Ecto neural progenitor cell (in vitro differentiated cells): ENCODE measurements at places on chromosomes 6 and 20.

- no peak for DNase-seq
Observed at GRCh38 chr6:90508753-90509152, 78.1 kb downstream of the MAP3K7 start.

- DNase-seq, result no peak
Observed at GRCh38 chr6:154125421-154125820, 86.4 kb downstream of the OPRM1 start.

DNA sequence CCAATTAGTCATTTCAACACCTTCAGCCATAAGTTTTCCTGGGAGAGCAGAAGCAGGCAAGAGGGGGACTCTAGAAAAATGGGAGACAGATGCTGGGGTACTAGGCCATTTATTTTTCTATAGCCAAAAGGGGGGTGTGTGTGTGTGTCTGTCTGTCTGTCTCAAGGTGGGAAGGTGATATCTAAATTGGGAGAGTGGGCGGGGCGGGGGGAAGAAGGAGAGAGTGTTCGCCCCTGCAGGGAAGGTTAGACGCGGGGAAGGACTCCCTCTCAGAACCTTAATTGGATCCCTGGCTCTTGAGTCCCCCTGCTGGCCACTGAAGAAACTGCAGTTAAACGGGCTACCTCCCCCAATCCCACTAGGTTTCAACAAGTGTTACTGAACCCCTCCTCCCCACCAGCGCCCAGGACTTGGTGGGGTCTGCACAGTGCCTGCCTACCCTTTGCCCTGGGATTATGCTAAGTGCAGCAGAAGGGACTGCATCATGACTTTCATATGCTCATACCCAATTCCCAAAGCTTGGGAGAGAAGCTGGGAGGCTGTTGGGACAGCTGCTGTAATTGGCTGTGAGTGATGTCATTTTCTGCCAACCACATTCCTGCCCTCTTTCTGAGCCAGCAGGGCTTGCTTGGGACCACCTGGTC, 45.8 kb downstream of the FOXP4 start:
- peak; percentile 88 for DNase-seq

GRCh38 chr20:20079102-20079784, 26.9 kb downstream of the CFAP61 start:
- no peak for DNase-seq

DNA sequence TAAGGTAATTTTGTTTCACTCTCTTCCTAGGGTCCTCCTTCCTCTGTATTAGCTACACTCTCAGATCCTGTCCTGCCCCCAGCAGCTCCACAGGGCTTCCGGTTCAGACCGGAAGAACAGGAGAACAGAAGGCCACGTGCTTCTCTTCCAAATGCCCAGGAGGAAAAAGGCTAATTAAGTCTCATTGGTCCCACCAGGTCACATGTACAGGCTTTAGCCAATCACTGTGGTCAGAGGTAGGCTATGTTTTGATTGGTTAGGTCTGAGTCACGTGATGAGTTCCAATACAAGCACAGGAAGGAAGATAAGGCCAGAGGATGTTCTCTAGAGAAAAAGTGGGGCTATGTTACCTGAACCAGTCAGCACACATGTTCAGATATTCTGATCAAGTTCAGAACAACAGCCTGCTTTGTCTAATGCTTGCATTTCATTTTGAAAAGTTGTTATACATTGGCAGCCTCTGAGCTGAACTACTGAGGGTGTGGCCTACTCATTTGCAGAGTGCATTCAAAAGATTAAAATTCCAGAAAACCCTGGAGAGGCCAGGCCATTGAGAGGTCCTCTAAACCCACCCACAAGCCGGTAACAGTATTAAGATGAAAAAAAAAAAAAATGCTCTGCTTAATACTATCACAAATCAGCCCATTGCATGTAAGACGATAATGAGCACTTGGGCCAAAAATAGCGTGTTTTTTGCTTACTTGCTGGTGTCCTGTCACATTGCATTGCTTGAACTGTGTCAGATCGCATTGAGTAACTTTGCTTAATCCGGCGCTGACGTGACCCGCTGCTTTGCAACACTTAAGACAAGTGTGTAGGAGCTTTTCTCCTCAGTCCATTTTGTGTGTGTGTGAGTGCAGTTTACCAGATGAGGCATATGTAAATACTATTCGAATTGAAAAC, 170.3 kb downstream of the TSHZ2 start:
- no peak for DNase-seq

- no peak for DNase-seq
Observed at GRCh38 chr6:40492187-40492586, 95.0 kb downstream of the LRFN2 start.

DNA sequence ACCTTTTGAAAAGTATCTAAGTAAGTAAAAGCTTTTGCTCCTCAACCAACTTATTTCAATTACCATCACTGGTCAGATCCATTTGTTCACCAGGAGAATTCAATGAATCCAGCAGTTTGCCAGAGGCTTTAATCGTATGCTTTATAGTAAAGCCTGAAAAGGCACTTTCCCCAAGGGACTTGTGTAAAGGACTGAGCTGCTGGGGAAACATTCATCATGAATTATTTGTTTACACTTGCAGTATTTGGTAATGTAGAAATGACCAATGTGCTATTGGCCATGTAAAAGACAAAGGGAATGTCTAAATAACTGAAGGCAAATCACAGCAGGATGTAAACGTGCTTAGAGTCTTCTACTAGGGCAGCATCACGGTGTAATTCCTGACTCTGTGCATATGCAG, 471.4 kb downstream of the ADGRB3 start:
- DNase-seq, result no peak

DNA sequence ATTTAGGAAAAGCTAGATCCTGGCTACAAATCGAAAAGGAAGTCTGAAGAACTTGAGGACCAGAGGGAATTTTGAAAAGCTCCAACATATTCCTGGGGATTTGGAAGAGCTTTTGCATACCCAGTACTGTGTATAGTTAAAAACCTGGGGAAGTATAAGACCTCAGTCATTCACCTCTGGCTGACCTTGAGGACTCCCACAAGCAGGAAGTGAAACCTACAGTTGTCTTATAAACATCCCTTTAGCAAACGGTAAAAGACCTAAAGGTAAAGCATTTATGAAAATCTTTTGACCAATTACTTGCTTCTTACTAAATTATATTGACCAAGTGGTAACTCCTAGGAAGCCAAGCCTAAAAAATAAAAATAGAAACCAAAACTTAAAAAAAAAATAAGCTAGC, 175.0 kb downstream of the HAO1 start:
- DNase-seq, result no peak

DNA sequence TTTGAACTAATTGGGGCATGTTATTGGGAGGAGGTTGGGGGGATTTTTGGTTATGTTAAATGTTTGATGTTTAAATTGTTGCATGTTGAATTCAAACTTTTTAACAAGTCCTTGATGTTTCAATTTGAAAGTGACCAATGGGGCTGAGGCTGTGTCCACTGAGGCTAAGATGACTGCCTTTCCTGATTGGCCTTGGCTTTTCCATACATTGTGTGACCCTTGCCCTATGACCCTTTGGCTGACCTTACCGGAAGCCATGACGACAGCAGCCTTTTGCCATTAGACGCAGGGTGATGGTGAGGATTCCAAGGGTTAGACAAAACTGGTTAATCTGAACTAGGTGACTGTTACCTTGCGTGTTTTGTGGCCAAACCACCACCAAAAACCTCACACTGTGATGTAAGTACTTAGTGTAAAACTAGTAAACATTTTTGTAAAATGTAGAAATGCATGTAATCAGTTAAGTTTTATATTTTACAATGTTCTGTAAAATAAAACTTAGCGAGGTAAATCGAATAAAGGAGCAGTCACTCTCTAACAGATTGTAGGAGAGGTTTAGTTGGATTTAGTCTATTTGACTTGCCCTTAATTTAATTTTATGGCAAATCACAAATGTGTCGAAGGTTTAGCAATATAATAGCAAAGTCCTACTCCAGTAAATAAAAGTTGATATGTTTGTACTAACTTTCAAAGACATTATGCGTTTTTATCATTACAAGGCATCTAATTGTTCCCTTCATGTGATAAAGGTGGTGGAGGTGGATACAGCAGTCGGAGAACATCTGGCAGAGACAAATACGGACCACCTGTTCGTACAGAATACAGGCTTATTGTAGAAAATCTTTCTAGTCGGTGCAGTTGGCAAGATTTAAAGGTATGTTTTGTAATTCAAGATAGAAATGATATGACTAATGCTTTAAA, 1.6 kb downstream of the SRSF6 start:
- peak; percentile 58 for DNase-seq

DNA sequence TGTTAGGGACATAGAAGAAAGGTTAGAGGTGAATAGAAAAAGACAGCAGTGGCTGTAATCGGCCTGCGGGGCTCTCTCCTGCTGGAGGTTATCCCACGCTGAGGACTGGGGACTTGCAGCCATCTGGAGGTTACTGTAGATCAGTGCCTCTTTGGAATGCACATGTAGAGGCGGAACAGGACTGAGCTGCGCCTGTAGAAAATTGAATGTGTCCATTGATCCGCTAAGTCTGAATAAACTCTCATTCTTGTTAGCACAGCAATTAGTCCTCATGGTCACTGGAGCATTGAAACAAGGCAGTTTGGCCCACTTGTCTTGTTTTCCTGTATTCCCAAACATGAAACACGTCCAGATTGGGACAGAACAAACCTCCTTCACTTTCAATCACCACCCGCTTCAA, 46.3 kb upstream of the F13A1 start:
- DNase-seq, result no peak

DNA sequence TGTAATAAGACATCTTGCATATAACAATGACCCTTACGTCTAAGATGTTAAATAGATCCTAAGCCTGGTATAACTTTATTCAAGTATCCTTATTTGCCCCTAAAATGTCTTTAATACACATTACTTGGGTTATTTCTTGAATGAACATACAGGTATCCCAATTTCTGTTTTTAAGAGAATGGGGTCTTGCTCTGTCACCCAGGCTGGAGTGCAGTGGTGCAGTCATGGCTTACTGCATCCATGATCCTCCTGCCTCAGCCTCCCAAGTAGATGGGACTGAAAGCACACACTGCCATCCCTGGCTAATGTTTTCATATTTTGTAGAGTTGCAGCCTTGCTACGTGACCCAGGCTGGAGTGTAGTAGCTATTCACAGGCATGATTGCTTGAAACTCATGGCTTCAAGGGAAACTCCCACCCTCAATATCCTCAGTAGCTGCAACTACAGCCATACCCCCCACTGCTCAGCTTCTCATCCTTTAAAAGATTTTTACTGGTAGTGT, 10.4 kb upstream of the ZNFX1 start:
- DNase-seq, result no peak

DNA sequence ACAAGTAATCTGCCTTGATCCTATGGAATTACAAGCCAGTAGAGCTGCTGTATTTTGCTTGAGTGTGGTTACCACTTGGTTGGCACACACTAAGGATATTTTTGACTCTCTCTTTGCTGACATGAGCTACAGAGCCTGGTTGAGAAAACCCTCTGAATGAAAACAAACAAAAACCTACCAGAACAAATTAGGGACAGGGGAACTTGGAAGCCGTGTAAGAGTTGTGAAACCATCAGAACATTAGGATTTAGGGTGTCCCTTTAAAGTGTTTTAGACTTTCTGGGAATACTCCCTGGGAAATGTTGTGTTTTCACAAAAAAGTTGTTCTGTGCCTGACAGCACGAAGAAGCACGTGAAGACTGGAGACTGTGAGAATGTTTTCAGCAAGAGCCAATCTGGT, 20.5 kb upstream of the PDE7B start:
- no peak for DNase-seq

- no peak for DNase-seq
Observed at GRCh38 chr6:37635319-37635718, 62.4 kb downstream of the MDGA1 start.

GRCh38 chr6:54878718-54879117, 32.1 kb downstream of the FAM83B start:
- no peak for DNase-seq

GRCh38 chr20:33042430-33042829, 11.0 kb downstream of the BPIFB6 start:
- no peak for DNase-seq

DNA sequence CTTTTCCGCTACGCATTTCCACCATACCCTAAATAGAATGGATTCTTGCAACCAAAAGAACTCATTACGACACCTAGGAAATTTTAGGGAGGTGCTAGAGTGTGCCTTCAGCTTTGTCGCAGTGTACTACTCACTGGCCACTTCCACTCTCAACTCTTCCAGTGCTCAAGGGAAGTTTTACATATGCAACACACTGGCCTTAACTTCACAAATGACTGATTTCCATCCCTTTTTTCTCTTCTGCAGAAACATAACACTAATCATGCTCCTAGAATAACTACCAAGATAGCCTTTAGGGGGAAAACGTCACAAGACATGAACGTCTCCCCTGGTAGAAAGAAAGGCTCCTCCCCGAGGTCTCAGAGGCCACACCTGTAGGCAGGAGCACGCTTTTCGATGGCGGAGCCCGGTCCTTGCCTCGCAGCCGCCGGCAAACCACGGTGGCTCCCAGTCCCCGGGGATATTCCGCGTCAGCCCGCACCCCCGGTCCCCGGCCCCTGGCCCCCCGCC, 584 bp downstream of the LYRM4 start:
- DNase-seq, result no peak

DNA sequence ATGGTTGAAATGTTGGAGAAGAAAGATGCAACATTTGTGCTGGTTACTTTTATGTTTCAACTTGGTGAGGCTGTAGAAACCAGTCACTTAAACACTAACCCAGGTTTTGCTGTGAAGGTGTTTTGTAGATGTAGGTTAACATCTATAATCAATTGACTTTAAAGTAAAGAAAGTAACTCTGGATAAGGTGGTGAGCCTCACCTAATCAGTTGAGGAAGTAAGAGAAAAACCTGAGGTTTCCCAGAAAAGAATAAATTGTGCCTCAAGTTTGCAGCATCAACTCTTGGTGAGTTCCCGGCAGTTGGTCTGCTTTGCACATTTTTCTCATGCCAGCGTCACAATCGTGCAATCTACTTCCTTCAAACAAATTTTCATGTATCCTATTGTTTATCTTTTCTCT, 673.4 kb downstream of the QKI start:
- no peak for DNase-seq

DNA sequence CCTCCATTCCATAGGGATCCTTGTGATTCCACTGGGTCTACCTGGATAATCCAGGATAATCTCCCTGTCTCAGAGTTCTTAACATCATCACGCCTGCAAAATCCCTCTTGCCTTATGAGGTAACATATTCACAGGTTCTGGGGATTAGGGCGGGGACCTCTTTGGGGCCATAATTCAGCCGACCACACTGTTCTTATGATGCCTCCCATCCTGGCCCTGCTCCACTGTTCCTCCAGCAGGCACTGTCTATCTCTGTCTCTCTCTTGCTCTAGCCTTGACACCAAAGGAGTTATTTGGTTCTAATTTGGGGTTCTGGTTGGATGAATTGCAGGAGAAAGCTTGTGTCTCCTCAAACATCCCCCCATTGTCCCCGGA, 168.1 kb downstream of the NFATC2 start:
- no peak for DNase-seq

GRCh38 chr6:76072562-76072961, at the start of gene IMPG1:
Gene IMPG1 (minus strand): TSS chr6:76072662. CDS start chr6:76072488, 174 bp downstream.
- no peak for DNase-seq

DNA sequence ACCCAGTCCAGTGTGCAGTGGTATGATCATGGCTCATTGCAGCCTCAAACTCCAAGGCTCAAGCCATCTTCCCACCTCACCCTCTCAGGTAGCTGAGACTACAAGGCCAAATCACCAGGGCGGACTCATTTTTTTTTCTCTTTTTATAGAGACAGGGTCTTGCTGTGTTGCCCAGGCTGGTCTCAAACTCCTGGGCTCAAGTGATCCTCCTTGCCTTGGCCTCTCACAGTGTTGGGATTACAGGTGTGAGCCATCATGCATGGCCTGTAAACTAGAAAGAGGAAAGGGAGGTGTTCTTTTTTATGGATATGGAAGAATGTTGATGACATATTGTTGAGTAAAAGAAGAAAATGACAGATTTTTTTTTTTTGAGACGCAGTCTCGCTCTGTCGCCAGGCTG, 5.1 kb upstream of the BEND3 start:
- DNase-seq, result no peak
